ENCODE measurements at places on chromosomes 3 and 15.

DNA sequence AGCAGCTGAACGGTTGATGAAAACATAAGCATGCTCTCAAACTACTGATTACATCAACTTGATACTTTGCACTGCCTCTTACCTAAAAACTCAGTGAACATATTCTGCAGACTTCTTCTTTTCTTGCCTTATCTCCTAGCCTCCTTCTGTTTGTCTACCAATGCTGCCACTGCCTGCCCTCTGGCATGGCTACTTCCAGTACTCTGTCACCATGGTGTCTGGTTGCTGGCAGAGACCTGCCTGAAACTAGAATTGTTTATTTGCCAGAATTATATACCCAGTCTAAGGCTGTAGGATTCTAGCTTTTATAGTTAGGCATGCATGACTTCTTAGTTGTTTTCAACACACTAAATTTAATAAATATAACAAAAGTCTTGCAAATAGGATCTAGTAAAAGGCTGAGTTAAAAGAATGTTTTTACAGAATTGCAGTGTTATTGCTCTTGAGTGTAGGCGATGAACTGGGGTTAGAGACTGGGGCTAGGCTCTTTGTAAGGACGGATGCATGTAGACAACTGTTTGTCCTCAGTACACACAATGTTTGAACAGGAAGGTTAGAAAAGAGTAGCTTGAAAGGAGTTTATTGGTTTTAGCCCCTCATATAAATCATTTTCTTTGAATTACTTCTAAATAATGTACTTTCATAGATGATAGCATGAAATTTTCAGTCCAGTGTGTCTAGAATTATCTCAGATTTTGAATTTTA is 116.3 kb downstream of the KCNAB1 start:
- no peak for DNase-seq

GRCh38 chr15:26712335-26712734 is 60.5 kb downstream of the GABRB3 start:
- no peak for DNase-seq

DNA sequence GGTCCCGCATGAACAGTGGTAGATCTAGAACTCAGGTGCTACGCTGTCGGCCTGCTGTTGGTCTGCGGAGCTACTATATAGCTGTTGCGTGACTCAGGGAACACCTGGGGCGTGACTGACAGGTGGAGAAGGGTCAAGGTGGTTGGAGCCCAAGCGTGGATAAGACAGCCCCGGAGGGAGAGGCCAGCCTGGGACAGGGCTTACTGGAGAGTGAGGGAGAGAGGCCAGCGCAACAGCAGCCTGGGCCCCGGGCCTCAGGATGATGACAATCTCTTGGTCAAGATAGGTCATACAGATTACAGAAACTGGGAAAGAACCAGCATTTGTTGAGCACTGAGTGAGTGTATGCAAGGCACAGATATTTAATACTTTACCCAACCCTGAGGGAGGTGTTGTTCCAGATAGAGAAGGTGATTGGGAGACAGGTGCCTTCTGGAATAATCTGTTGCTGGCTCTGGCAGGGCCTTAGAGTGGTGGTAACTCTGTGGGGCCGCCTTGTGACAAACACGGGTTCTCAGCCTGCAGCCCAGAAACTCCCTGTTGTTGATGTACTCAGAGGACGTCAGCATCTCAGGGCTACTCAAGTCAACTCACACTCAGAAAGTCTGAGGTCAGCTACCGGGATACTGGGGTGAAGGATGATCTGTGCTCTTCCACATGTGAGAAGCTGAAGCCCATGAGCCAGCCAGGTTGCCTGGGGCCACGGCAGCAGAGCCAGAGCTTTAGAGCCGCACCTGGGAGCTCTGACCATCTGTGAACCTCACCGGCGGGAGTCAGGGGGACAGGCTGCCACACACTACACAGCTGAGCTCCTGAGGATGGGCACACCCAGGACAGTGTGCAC is 265.4 kb upstream of the HES1 start:
- no peak for DNase-seq

DNA sequence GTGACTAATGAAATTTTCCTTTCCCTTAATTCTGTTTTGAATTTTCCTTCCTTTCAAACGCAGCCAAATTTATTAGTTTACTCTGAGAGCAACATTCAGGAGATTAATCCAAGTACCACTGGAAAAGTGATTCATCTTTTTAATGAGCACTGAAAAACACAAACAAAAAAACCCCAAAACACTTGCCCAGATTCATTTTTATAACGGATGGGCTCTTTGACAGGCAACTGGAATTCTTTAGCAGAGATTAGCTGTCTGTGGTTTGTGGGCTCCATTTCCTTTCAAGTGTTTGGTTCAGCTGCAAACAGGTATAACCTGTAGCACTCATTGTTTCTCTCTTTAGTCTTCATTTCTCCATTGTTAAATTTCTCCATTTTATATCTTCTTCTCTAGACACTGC is 3.1 kb upstream of the POLR2M start:
- no peak for DNase-seq

- DNase-seq = no peak
Measured at GRCh38 chr15:82969353-82969752, 16.7 kb upstream of the RAMAC start.

- no peak for DNase-seq
Measured at GRCh38 chr15:84834229-84834955, 17.2 kb downstream of the ALPK3 start.

GRCh38 chr3:32403663-32404062 is 12.0 kb downstream of the CMTM7 start:
- no peak for DNase-seq

DNA sequence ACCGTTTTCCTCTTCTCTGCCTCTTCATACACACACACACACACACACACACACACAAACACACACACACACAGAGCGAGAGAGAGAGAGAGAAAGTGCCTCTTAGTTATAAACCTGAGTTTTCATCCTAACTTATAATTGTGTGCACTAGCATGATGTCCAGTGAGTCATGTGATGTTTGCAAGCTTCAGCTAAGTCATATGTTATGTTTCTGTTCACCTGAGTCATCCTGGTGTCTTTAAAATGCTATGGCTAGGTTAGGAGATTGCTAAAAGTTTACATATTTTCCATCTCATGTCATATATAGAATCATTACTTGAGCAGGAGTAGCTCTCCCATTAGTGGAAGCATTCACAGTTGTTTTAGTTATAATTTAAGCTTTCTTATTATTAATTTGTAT is 155.8 kb downstream of the EPHA6 start:
- no peak for DNase-seq

DNA sequence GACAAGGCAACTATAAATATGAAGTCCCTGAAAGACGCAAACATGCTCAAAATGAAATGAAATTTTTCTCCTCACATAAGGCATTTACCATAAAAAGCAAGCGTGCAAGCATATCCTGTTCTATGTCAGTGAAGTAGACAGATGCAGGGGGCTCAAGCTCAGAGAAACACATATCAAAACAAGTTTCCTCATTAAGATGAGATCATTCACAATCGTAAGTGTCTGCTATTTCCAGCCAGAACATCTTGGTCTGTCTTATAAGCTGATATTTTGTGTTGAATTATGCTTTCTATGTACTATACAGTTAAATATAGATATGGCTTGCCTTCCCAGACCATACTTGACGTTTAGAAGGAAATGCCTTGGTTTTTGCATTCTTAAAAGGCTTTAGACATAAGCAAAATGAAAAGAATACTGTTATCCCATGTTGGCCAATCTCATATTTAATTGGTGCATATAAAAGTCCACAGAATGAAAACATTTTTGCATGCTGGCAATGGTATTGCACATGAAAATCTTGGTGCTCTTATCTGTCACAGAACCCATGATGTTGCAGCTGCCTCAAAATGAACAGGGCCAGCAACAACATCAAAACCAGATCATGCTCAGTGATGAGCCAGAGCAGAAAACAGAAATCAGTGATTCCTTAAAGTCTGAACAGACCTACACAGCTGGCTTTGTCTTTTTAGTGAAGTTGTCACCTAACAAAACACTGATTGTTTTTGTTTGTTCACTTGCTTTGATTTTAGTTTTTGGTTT is 65.4 kb downstream of the SIDT1 start:
- DNase-seq = no peak

DNA sequence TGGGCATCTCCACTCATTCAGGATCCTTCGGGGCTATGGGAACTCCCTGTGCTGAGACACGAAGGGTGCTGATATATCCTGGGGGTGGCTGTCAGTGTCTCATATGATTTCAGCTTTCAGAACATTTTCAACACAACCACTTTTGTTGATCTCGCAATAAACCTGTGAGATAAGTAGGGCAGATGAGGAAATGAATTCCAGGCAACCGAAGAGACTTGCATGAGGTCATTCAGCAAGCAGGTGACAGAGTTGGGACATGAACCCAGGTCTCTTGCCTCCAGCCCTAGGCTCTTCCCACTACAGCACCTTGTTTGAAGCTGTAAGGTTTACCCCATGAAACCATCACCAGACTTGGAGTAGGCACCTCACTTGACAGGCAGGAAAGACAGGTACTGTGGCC is 16.6 kb downstream of the DUOX1 start:
- DNase-seq = no peak

DNA sequence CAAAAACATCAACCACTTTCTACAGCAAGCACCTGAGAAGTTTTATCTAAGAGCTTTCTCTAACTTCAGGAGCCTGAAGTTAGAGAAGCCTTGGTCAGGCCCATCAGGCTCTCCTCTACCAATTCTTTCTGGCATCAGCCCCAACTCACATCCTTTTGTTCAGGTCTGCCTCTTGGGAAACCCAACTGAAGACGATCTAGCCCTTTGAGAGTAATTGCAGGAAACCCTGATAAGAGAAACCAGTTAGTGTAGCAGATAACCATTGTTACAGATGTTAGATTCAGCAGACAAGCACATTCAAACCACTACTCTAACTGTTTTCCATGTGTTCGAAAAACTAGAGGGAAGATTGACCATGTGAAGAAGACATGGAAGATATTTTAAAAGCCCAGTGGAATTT is 27.0 kb upstream of the DYNC1LI1 start:
- no peak for DNase-seq

DNA sequence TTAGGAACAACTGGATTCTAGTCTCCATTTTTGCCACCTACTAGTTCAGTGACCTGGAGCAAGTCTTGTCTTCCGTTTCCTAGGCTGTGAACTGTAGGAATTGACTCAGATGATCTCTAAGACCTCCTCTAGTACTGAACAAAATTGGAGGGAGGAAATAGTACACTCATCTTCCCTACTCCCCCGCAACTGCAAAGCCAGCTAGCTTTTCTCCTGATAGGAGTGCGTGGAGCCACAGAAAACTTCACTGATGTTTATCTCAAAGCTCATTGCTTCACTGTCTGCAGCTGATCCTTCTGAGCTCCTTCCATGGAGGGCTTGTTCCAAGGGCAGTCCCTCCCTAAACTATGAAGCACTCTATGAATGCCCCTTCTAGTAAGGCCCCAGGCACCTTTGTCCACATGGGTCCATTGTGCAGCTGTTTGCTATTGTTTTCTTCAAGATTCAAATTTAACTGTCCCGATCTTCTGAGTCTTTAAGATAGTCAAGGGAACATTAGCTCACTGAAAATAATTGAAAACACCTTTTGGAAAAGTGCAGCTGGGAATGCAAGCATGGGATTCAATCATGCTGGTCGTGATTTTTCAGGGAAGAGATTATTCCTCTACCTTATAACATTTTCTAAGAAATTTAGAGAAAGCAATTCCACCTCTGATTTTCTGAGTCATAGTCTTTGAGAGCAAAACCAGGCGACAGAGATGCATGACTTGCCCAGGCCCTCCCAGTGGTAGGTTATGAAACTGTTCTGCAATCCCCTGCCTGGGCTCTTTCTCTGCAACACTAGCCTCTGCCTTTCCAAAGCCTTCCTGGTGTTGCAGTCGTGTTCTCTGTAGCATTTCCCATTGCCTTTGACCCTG is 24.3 kb downstream of the FILIP1L start:
- peak; percentile 9 for DNase-seq

GRCh38 chr15:77010857-77011256 is 15.9 kb downstream of the PSTPIP1 start:
- no peak for DNase-seq

- DNase-seq = no peak
Measured at GRCh38 chr3:177461765-177462164, 264.5 kb upstream of the TBL1XR1 start.

- DNase-seq = peak; percentile 63
Measured at GRCh38 chr15:60704129-60704528, 225.2 kb upstream of the ICE2 start.

GRCh38 chr3:13415236-13415986 is 4.7 kb downstream of the NUP210 start:
- DNase-seq = no peak

GRCh38 chr3:108552267-108553159 is 36.7 kb downstream of the CIP2A start:
- peak; percentile 59 for DNase-seq

- DNase-seq = no peak
Measured at GRCh38 chr3:154314152-154314551, 10.1 kb downstream of the DHX36 start.

DNA sequence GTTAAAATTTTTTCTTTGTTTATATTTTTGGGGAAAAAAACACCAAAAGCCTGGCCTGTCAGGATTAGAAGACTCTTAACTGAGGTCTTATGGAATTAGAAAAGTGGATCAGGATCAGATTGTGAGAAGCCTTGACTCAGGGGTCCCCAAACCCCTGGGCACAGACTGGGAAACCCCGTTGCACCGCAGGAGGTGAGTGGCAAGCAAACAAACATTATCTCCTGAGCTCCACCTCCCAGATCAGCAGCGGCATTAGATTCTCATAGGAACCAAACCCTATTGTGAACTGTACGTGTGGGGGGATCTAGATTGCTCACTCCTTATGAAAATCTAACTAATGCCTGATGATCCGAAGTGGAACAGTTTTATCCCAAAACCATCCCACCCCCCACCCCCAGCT is 117.2 kb downstream of the TCF12 start:
- no peak for DNase-seq

- DNase-seq = no peak
Measured at GRCh38 chr15:36469311-36469966, 110.0 kb upstream of the CDIN1 start.

DNA sequence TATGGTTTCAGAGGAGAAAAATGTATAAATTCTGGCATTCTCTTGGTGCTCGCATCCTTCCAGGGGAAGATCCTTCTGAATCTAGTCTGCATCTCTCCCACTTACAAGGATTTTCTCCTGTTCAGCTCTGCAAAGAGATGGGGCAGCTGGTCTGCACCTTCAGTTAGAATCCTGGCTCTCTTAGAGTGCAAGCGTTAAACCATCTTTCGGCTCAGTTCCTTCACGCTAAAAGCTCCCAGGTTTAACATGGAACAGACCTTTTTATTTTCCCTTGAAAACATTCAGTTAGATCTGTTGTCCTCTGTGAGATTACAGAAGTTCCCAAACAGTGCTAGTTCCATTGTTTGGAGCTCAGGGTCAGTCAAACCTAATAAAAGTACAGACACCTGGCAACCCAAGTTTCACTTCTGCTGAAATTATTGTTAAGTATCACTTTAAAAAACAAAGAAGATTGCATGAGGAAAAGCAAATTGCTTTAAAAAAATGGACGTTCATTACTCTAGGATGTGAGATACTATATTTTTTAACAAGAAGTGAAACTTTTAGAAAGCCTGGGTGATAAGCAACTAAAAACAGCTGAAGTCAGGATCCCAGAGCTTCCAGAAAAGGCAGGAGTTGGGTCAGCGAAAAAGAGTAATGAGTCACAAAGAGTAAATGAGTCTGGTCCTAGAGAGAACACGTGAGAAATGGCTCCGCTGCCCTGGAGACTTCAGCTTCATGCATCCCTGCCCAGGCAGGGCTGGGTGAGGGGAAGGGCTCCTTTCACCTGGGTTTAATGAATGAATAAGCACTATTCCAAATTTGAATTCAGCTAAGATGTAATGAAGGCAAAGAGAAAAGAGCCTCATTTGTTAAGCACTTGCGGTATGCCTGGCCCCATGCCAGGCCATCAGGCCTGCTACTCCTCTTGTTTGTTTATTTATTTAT is 63.3 kb downstream of the ABTB1 start:
- peak; percentile 29 for DNase-seq

Measured in CD4-positive, alpha-beta T cell treated with Interleukin-1 beta for 1 hour (primary cell).